ENCODE measurements at places on chromosomes 5 and 9.
A peak's percentile ranks its signal among the peaks of the same experiment; 100 is the strongest.

GRCh38 chr9:99326112-99326916 lies 104.2 kb downstream of the SEC61B start:
- peak; percentile 18 for DNase-seq

DNA sequence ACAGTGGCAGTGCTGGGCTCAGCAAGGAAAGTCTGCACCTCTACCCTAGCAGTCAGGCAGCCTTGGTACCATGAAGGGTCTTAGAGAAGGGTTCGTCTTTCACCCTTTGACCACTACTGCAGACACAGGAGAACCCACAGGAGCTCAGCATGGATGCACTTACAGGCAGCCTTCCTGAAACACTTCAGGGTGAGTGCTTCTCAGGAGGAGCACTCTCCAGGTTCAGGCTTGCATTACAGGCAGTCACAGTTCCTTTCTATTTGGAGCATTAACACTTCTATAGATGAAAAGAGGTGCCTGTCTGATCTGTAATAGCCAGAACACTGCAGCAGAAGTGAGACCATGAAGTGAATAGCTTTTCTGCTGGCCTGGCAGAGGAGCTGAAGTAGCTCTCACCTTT lies 8.7 kb upstream of the CYLC2 start:
- DNase-seq = no peak

- DNase-seq = no peak
These were observed 41.7 kb downstream of the UNC13B start for GRCh38 chr9:35203528-35203927.

DNA sequence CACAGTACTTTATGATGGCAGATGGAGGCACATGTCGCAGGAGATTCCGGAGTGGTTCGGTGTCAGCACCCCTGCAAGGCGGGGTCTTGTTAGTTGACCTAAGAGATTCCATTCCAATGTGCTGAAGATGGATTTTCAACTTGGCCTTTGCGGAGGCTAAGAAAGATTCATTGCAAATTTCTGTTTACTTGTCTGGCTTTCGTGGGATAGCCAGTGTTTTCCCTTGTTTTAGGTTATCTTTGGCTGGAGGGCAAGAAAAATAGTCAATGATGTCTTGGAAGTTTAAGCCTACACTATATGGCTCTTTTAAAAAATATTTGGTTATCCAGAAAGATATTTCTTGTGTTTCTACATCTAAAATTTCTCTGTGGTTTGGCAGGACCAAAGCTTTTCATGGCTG lies 123.6 kb upstream of the PTCH1 start:
- DNase-seq = no peak

GRCh38 chr9:99663856-99664255 lies 157.8 kb upstream of the NR4A3 start:
- DNase-seq = no peak

DNA sequence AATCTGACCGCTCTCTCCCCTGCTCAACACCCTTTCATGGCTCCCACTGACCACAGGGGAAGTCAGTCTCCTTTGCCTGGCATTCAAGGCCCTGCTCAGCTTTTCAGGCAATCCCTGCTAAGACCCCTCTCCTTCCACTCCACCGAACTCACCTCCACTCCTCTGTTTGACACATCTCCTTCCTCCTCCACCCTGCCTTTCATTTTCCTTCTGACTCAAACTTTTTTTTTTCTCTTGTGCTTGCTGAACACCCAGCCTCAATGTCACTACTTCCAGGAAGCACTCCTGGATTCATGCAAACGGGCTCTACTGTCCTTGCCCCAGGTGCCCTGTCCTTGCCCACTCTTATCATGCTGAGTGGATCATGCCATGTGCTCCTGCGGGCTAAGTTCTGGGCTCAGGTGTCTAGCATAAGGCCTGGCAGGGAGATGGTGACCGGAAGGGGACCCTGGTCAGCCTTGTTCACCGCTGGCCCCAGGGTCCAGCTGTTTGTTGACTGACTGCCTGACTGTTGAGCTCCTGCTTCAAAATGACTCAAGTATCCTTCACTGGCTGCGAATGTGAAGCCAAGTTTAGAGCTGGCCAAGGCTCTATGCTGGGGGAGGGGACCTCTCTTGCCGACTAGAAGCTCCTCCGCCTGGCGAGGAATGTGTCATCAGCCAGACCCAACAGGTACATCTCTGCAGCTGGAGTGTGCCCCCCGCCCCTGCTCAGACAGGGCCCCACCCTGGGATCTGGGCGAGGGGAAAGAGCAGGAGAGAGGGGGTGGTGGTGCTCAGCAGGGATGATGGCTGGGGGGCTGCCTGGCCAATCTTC lies 6.2 kb downstream of the NR5A1 start:
- no peak for DNase-seq

GRCh38 chr9:33329979-33330378 lies 39.7 kb downstream of the NFX1 start:
- DNase-seq = peak; percentile 37

DNA sequence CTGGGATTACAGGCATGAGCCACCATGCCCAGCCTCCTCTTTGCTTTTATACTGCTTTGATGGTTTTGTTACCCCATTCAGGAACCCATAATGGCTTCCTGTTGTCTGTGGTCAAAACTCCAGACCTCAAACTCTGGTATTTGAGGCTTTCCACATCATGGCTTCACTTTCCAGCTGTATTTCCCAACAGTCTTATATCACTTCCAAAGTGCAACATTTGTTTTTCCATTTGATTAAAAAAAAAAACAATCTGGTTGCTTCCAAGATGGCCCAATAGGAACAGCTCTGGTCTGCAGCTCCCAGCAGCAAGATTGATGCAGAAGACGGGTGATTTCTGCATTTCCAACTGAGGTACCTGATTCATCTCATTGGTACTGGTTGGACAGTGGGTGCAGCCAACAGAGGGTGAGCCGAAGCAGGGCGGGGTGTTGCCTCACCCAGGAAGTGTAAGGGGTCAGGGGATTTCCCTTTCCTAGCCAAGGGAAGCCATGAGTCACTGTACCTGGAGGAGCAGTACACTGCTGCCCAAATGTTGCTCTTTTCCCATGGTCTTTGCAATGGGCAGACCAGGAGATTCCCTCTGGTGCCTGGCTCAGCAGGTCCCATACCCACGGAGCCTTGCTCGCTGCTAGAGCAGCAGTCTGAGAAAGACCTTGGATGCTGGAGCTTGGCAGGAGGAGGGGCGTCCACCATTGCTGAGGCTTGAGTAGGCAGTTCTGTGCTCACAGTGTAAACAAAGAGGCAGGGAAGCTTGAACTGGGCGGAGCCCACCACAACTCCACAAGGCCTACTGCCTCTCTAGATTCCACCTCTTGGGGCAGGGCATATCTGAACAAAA lies 458.4 kb downstream of the KDM4C start:
- no peak for DNase-seq

- no peak for DNase-seq
These were observed 172.5 kb upstream of the OTULINL start for GRCh38 chr5:14408969-14409586.

DNA sequence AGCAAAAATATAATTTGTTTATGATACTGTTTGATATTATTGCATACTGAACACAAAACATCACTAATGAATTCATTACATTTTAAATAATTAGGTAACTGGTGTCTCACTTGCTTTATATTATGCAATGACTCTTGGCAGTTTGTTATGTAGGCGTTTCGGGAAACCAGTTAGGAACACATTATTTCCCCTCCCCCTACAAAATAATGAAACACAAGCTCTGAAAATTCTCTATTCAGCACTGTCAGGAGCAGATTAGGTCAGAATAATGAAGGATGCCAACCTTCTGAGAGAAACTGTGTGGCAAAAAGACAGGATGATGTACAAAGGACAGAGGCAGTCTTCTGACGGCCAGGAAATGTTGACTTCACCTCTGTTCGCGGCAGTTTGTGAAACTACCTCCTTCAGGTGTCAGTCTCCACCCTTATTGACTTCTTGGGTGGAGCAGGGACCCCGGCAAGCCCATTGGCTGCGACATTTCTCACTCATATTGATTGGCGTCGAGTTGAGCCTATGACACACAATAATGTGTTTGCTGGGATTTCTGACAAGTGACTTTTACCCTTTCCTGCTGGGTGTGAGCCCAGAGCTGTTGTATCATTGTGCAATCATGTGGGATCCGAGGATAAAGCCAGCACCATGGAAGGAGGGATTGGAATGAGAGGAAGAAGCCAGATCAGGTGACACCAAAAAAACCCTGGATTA lies 33.9 kb downstream of the SH3PXD2B start:
- peak; percentile 92 for DNase-seq

DNA sequence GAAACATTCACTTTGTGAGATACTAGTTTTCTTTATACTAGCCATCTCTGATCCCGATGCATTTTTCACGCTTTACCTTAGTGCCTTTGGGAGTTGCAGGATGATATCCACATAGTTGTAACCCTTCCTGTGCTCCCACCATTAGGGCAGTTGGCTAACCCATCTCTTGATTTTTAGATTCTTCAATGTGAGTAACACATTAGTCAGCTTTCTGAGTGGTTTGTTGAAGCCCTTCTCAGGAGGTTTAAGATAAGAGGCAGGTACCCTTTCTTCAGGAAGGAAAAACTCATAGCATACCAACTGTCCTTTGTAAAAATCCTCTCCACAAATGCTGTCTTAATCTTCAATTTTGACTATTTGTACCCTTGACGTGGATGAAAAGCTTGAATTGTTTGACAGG lies 392.3 kb downstream of the DMAC1 start:
- DNase-seq = no peak

DNA sequence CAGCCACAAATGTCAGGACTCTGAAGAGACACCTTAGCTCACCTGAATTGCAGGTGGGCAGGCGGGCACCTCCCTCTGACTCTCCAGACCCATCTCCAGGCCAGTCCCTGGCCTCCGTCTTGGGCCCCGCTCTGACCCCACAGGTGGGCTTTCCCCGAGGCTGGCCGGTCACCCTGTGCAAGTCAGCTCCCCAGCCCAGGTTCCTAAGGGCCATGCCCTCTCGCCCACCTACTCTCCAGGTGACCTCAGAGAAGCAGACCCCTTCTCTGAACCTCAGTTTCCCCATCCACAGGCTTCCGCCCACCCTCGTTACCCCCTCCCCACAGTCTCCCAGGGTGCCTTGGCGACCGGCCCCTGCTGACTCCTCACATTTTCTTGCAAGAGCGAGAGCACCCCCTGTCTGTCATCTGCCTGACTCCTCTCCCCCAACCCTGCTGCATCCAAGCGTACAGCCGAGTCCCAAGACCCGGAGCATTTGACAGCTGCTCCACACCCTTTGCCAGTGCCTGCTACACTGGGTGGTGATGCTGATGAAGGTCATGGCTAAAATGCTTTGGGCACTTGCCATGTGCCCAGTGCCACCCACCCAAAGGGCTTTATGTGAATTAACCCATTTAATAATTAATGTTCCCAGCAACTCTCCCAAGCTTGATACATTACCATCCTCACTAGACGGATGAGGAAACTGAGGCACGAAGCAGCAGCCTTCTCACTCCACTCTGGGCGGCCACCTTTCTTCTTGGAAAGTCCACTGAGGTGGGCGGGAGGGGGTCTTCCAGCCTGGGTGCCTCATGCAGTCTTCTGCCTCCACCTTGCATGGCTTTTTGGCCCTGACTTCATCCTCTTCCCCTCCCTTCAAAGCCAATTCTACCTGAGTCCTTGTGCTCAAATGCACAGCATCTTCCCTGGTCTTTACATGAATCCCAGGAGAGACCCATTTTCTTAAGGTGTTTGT lies 51.1 kb upstream of the ORM1 start:
- DNase-seq = no peak

- no peak for DNase-seq
These were observed 17.4 kb upstream of the CD180 start for GRCh38 chr5:67214036-67214435.

DNA sequence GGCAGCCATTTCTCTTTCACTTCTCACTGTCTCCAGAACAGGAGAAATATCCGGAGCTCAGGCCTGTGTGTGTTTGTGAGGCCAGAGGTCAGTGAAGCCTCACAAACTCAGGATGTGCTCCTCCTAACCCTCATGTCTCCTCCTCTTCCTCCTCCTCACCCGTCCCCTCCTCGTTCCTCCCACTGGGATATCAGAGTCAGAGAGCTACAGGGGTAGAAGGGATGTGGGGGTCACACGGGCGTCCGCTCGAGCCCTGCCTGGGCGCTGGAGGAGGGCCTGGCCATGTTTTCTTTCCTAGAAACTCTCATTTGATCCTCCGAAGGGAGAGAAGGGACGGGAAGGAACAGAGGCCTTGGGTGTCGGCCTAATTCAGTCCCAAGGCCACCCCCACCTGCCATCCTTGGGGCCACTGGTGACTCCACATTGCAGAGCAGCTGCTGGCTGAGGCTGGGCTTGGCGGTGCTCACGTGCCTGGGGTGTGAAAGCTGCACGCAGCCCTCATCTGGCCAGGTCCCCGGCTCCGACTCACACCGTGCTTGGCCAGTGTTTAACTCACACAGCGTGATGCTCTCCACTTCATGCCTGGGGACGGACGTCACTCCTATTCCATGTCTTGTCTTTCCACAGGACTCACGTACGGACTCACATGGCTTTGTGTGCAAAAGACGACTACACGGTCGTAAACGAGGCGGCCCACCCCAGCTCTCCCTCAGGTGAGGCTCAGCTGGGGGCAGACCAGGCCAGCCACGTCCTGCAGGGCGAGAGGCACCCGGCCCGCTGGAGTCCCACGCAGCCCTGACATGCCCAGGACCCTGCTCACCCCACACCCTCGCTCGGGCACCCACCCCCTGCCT lies 22.6 kb upstream of the SLC6A19 start:
- no peak for DNase-seq

GRCh38 chr5:170261528-170262043 lies 28.8 kb downstream of the C5orf58 start:
- DNase-seq = no peak

- no peak for DNase-seq
These were observed 67.6 kb downstream of the MEIKIN start for GRCh38 chr5:131877873-131878272.

GRCh38 chr9:132980157-132980556 lies 1.7 kb downstream of the GFI1B start:
- DNase-seq = no peak

GRCh38 chr5:8905021-8905420 lies 640.9 kb downstream of the SEMA5A start:
- DNase-seq = peak; percentile 19

GRCh38 chr5:111074244-111074643 lies 2.7 kb downstream of the TSLP start:
- DNase-seq = no peak

GRCh38 chr5:14153932-14154731 lies 11.0 kb downstream of the TRIO start:
- DNase-seq = no peak

DNA sequence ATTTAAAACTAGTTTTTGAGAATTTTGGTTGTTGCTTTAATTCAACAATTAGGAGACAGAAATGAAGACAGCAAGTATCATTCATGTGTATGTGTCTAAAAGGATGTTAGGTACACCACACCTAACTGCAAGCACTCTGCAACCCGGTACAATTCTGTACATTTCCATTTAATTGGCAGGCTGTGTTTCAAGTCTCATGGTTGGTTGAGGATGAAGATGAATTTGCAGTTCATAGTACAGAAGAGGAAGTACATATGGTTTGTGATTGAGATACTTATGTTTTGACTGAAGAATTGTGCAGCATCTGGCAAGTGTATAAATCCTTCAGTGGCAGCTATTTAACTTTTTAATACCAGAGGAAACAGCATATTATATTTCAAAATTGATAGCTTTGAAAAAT lies 628.7 kb upstream of the ZNF608 start:
- DNase-seq = no peak

DNA sequence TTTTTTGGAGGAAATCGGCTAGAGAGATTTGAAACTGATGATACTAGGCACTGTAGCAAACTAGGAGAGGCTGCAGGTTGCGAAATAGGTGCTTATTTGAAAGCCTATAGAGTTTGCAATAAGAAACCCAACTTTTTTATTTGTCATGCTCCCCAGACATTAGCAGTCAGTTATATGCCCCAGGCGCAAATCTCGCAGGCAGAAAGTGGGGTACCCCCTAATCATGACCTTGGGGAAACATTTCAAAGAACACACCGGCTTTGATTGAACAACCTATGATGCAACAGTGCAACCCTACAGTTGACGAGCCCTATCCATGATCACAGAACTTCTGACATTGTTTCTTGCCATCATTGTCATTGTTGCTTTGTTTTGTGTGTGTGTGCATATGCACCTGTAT lies 510.5 kb downstream of the RAB3C start:
- peak; percentile 19 for DNase-seq
